ENCODE measurements at places on chromosomes 7 and 10.
A peak's percentile ranks its signal among the peaks of the same experiment; 100 is the strongest.

DNA sequence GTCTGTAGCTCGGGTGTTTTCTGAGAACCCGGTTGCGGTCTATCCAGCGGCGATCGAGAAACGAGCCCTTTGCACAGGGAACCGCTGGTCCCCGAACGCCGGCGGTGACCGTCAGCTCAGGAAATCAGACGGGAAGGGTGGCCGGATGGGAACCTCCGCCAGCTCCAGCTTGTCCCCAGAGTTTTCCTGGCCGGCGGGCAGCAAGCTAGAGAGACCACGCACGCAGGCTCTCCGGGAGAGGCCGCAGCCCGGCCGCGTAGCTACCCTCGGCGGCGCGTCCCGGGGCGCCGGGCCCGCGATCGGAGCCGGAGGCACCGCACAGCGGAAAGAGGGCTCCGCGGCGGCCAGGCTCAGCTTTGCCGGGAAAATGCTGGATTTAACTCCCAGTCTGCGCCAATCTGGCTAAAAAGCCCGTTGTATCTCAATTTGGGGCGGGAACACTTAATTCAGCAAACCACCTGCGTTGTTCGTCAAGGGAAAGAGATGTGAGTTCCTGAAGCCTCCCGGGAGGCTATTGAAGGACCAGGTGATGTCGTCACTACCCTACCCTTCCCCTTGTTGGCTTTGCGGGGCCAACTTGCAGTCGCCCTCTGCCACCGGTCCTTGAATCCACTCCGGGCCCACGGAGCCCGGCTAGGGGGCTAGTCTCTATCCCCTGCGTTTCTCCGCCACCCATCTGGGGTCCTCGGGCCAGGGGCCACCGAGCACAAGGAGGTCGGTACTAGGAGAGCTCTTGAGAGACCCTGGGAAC is 859 bp upstream of the CH25H start:
- DNase-seq = no peak

GRCh38 chr10:110525349-110526260 is 27.9 kb downstream of the DUSP5 start:
- DNase-seq = peak; percentile 70

- peak; percentile 3 for DNase-seq
These were observed 132.5 kb downstream of the WDR37 start for GRCh38 chr10:1188558-1189135.

GRCh38 chr7:139695051-139695450 is 82.7 kb downstream of the HIPK2 start:
- no peak for DNase-seq

DNA sequence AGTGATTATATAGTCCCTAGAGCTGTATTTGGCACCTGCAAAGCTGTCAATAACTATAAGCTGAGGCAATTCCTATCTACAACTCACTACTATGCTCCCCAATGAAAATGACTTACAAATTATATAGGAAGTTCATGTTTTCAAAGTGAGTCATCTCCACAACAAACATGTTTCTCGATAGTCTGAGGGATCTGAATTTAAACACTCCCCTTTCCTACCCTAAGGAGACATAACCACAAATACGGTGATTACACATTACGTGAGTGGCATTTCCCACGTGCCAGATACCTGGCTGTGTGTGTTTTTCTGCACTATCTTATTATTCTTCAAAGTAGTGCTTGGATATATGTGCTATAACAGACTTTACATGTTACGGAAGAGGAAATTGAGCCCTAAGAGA is 122.5 kb upstream of the C1QL3 start:
- DNase-seq = peak; percentile 11

DNA sequence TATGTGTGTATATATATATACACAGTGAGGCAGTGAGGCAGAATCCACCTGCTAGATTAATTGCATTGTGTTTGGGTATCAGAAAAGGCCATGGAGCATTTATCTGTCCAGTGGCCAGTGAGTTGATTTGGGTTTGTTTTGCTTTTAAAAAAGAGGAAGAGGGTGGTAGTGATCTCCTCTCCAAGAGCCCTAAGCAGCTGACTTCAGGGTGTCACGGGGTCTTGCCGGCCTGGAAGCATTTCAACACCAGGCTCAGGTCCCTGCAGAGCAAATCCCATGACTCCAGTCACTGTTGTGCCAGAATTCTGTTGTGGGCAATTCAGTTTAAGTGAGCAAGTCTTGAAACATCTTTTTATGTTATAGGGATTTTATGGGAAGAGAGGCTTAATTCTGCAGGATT is 30.6 kb upstream of the GPNMB start:
- DNase-seq = no peak

- DNase-seq = no peak
These were observed 302.2 kb downstream of the ADARB2 start for GRCh38 chr10:1434912-1435692.

- peak; percentile 96 for DNase-seq
These were observed 480.5 kb downstream of the PHTF2 start for GRCh38 chr7:78279032-78279431.

- DNase-seq = no peak
These were observed 33.7 kb downstream of the AGK start for GRCh38 chr7:141584935-141585334.

DNA sequence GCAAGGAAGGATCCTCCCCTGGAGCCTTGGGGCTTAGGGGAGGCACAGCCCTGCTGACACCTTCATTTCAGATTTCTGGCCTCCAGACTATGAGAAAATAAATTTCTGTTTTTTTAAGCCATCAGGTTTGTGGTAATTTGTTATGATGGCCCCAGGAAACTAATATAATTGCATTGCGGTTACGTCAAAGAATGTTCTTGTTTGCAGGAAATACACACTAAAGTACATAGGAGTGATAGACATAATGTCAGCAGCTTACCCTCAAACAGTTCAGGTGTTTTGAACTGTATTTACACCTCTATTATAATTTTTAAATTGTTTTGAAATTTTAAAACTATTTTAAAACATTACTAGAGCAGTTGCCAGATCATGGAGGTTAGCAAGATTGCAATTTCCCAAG is 12.6 kb upstream of the FHIP2A start:
- no peak for DNase-seq

DNA sequence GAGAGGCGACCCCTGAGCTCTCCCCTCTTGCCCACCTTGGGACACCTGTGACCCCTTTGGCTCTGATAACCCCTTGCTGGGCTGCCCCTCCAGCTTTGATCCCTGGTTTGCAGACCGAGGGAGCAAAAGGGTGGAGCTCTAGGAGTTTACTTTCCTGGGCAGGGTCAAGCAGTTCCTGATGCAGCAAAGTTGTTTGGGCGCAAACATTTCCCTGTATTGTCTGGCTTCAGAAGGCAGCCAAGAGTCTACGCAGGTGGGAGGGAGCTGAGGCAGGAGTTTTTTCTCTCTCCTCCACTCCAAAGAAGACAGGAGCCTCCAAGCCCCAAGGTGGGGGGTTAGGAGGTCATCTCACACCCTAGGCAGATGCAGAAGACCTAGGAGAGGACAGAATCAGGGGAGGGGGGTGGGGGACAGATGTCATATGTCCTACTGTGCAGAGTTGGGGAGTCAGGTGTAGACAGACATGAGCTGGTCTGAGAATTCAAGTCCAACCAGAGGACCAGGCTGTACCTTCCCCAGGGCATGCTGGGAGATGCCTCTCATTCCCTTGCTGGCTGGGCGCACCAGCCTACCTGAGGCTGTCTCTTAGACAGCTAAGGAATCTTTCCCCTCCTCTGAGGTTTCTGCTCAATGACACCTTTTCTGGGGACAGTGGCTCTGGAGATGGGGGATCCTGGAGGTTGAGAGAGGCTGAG is 20.5 kb downstream of the TMEM270 start:
- no peak for DNase-seq

DNA sequence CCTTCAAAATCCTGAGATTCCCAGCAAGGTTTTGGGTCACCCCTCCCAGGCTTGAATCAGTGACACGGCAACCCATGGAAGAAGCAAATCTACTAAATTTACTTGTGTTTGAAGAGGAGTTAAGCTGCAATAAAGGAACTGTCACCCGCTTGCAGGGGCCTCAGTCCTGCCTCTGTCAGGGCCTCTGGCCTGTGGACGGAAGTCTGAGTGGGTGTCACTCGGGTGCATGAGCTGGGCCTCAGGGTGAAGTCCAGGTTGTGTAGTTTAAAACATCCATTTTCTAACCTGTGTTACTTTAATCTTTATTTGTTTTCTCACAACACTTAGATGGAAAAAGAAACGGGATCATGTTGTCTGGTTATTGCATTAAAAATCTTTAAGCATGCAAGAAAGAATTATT is 234.9 kb downstream of the ADARB2 start:
- no peak for DNase-seq

DNA sequence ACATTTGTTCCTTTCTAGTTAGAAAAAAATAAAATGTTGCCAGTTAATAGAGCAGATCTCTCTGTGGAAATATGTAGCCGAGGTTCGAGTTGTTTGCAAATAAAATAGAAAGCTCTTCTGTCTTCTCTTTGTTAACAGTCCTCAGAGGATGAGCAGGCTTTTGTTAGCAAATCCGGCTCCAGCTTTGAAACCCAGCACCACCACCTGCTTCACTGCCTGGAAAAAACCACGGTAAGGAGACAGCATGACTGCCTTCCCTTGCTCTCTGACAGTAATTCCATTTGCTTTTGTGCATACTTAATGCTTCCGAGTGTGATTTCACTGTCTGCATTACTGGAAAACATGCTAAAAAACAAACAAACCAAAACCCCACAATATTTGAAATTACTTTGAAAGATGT is 115.6 kb downstream of the TSPAN12 start:
- peak; percentile 70 for DNase-seq

GRCh38 chr7:34463830-34464229 is 194.2 kb upstream of the NPSR1 start:
- no peak for DNase-seq
